Calu3 (cell line): ENCODE measurements at places on chromosomes 12 and 14.

DNA sequence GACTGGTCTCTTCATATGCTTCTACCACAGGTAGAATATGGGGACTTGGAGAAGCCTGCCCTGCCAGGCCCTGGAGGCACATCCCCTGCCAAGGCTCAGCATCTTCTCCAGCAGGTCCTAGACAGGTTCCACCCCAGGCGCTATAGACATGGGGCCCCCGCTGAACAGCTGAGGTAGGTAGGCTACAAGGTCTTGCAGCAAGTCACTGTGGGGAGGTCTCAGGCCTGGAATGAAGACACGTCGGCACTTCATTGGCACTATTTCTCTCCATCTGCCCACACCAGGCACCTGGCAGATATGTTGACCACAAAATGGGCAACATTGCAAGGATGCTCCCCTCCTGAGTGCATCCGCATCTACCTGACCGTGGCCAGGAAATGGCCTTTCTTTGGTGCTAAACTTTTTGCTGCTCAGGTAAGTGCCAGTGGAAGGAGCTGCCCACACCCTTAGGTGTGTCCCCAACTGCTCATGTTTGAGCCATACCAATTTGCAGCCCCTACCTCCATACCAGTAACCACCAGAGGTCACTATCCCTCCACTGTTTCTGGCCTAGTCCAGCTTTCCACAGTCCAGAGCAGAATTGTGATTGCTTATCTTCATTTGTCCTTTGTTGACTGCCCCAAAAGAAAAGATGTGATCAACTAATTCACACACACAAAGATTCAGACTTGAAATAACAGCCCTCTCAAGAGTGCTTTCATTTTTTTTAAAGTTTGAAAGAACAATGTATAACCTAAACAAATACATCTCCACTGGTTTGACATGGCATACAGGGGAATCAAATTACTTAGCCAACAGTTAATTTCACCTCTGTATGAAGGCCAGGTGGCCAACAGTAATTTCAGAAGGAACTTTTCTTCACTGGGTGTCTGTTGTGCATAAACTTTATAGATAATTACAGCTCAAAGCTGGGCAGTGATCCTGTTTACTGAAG is 16.1 kb downstream of the PIGH start:
- DNase-seq: peak; percentile 70

DNA sequence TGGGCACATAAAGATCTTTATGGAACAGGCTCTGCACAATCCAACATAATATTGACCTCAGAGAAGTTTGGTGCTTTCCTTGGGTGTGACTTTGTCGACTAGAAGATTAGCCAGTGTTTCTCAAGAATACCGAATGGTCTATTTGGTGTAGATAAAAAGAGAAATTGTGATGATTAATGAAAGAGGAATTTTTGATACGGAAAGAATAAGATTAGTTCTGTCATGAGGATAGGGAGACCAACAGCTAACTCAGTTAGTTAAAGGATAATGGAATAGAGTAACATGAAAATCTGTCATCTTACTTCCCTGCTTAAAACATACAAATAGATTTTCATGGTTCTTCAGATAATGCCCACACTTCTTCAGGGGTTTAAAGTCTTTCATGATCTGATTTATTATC is 24.2 kb downstream of the PTPRO start:
- no peak for DNase-seq

DNA sequence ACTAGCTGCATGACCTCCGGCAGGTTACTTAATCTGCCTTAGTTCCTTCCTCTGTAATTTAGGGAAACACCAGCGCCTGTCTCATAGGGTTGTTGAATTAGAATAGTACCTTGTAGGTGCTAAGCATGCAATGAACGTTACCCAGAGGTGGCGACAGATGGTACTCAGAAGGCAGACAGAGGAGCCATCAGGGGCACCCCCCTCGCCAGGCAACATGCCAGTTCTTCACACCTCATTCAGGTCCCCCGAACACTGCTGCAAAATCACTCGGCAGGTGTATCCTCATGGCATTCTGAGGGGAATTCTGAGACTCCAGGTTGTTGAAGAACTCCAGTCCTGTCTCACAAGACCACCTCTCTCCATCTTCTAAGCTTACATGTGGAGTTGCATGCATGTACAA is 10.1 kb downstream of the ISM2 start:
- DNase-seq: no peak

- no peak for DNase-seq
Measured at GRCh38 chr12:88172844-88173407, 30.8 kb downstream of the TMTC3 start.

- no peak for DNase-seq
Measured at GRCh38 chr12:107439026-107439738, 246.4 kb upstream of the PWP1 start.

GRCh38 chr12:109937371-109937770 is 37.3 kb downstream of the TCHP start:
- DNase-seq: no peak

GRCh38 chr14:68610251-68610793 is 182.5 kb downstream of the ZFP36L1 start:
- DNase-seq: no peak

GRCh38 chr12:89651192-89651591 is 57.4 kb downstream of the ATP2B1 start:
- DNase-seq: no peak
